Stomach (tissue), 19 donors: ENCODE measurements at places on chromosomes 4 and X. TPM values are rescaled to one million over a fixed set of nuclear protein-coding genes. Genes with fewer than 3 reads are reported as not detected.
A peak's percentile ranks its signal among the peaks of the same experiment; 100 is the strongest.

CACNA1F gene
- polyA plus RNA-seq = 0.18 TPM

AFF2 gene
- polyA plus RNA-seq = 0.10 TPM

DCK gene
- polyA plus RNA-seq = 11.2 TPM

NDNF gene
- polyA plus RNA-seq = 0.68 TPM

ZNF185 gene
- polyA plus RNA-seq = 48.2 TPM

RHOXF1 gene
- not detected for polyA plus RNA-seq

GPR82 gene
- not detected for polyA plus RNA-seq

DNA sequence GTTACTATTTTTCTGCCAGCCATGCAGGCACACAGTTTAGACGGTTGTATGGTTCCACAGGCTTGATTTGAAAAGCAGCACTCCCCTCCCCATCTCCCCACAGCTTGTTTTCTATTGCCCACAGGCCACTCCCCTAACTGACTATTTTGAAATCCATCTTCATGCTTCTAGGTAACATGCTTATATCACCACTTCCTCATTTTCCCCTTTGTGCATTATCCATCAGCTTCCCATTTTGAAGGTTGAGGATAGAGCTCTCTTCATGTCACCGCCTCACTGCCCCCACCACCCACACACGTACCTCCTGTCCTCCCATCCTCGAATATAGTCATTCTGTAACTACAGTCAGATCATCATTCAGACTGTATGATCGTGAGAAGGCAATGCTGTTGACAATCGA is 224.7 kb downstream of the MID1 start:
- no peak for DNase-seq
- no peak overlapping the region for H3K27ac ChIP-seq
- H3K4me3 ChIP-seq = no peak overlapping the region
- no peaks in the 10 kb centered on the region for H3K4me1 ChIP-seq
- H3K27me3 ChIP-seq = no peaks in the 10 kb centered on the region
- no peaks in the 10 kb centered on the region for H3K36me3 ChIP-seq

DNA sequence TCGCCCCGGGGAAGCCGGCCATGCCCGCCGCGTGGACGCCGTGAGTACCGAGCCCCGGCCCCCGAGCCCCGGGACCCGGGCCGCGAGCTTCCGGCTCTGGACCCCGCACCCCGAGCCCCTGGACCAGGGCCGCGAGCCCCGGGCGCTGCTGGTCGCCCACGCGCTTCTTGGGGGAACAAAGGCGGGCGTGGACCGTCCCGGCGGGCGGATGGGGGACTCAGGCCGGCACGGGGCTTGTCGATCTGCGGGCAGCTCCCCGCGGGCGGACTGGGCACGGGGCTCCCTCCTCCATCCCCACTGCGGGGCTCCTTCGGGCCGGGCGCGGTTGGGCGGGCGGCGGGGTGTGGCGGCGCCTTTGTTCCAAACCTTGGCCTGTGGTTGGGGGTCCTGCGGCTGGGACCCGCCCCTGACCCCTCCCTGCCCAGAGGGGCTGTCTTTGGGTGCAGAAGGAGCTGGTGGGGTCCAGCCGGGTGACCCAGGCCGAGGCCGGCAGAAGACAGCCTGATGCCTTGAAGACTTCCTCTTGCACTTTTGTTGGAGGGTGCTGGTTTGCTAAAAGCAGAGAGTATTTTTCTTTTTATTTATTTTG is 25.2 kb upstream of the ADD1 start:
- H3K4me3 ChIP-seq = peak overlapping the region; percentile 49
- H3K27me3 ChIP-seq = no peaks in the 10 kb centered on the region
- no peak for DNase-seq
- peak overlapping the region; percentile 74 for H3K27ac ChIP-seq
- H3K4me1 ChIP-seq = peaks cover 70% of the 10 kb centered on the region

DNA sequence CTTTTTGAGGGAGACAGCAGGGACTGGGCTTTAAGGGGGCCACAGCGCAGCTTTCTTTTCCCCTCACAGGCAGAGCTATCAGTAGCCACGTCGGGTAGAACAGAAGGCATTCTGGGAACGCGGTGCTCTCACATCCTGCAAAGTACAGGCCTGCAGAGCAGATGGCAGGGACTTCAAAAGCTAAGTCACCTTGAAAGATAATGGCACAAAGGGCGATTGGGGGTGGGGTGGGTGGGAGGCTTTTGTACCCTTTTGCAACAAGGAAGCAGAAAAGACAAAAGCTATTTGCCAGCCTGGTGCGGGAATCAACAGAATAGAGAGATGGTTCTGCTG is 93.9 kb downstream of the PHKA2 start:
- DNase-seq = no peak
- peaks cover 29% of the 10 kb centered on the region for H3K4me1 ChIP-seq
- H3K4me3 ChIP-seq = no peak overlapping the region
- H3K27ac ChIP-seq = no peak overlapping the region
- H3K27me3 ChIP-seq = no peaks in the 10 kb centered on the region

GRCh38 chrX:117508021-117508420 is 608.6 kb downstream of the KLHL13 start:
- no peak overlapping the region for H3K4me3 ChIP-seq
- H3K36me3 ChIP-seq = no peaks in the 10 kb centered on the region
- H3K27me3 ChIP-seq = no peaks in the 10 kb centered on the region
- H3K27ac ChIP-seq = no peak overlapping the region
- DNase-seq = no peak

DNA sequence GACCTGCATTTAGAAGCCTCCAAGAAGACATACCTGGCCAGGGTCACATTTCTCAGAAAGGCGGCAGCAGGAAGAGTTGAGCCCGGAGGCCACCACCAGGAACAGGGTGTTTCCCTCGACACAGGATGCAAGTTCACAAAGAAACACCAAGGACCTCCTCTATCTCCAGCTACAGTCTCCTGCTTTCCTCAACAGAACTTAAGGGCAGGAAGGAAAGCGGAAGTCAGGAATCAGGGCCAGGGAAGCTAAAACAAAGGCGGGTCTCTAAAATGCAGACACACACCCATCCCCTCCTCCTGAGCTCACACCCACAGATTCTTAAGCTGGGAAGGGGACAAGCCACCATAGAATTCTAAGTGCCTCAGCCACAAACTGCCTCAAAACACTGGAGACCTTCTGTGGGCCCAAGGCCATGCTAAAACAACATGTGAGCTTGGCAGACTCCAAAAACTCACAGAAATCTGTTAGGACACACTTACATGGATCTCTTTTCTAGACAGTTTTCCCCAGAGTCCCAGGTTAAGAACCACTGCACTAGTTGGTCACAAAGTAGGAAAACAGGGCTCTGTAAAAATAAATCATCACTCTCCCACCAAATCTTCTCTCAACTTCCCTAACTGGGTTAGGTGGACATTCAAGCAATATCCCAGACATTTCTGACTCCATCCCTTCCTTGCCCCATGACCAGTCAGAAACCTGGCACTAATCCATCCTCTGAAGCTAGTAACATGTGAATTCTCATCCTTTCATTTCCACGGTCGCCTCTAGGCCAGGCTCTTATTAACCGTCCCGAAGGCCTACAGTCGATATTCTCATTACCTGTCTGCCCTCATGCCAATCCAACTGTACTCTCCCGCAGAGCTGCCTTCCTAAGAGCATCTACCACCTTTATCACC is 163.2 kb downstream of the APBB2 start:
- peaks cover 10% of the 10 kb centered on the region for H3K4me1 ChIP-seq
- H3K36me3 ChIP-seq = no peaks in the 10 kb centered on the region
- H3K27ac ChIP-seq = no peak overlapping the region
- peak; percentile 25 for DNase-seq
- H3K4me3 ChIP-seq = no peak overlapping the region

- H3K4me1 ChIP-seq = no peaks in the 10 kb centered on the region
- no peaks in the 10 kb centered on the region for H3K27me3 ChIP-seq
- DNase-seq = no peak
- no peaks in the 10 kb centered on the region for H3K36me3 ChIP-seq
- H3K4me3 ChIP-seq = no peak overlapping the region
- H3K27ac ChIP-seq = no peak overlapping the region
Measured at GRCh38 chr4:44002368-44002767, 446.2 kb downstream of the KCTD8 start.

GRCh38 chr4:86033171-86033570 is 326.7 kb downstream of the MAPK10 start:
- no peaks in the 10 kb centered on the region for H3K36me3 ChIP-seq
- H3K27ac ChIP-seq = peak overlapping the region; percentile 70
- H3K4me3 ChIP-seq = no peak overlapping the region

DNA sequence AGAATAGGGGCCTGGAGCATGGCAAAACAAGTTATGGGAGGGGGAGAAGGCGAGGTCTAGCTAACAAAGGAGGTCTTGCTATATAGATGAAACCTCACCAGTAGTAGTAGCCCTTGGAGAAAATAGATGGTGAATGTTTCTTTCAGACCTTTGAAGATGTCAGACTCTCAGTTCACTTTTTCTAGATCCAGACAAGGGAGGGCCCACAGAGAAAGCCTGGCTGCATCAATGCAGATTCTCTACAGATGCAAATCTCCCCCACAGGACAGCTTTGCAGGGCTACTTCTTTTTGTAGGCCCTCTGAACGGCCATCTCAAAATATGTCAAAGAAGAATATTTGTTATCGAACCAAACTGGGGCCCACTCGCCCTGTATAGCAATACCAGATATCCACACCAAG is 159.7 kb downstream of the ANK2 start:
- H3K36me3 ChIP-seq = no peaks in the 10 kb centered on the region
- H3K27me3 ChIP-seq = no peaks in the 10 kb centered on the region
- no peak overlapping the region for H3K4me3 ChIP-seq
- no peak overlapping the region for H3K27ac ChIP-seq

- no peak for DNase-seq
- no peak overlapping the region for H3K4me3 ChIP-seq
- no peak overlapping the region for H3K27ac ChIP-seq
- H3K36me3 ChIP-seq = no peaks in the 10 kb centered on the region
Measured at GRCh38 chrX:81537723-81538122, 335.8 kb downstream of the SH3BGRL start.

DNA sequence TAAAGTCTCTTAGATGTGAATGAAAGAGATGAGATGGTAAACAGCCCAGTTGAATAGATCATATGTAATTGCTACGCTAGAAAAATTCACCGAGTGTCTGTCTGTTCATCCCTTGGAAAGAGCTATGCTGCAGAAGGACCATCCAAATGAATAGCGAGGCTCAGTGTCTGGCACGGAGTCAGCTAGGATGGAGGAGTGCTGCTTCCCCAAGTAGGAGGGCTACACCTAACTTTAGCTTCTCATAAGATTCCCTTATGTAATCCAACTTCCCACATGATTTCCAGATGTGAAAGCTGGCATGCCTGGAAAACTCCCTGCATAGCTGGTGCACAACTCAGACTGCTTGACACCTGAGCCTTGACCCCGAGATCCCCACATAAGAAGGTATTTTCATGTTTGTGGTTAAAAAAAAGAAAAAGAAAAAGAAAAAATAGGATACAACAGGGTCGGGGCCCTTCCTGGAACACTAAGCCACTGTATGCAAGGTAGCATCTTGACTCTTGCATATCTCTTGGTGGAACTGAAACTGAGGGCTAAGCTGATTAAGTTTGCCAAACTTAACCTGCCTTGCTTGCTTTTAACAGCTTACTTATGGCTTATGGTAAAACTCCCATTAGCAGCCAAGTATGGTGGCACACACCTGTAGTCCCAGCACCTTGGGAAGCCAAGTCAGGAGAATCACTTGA is 82.3 kb downstream of the FREM3 start:
- H3K4me3 ChIP-seq = no peak overlapping the region
- DNase-seq = no peak
- no peaks in the 10 kb centered on the region for H3K27me3 ChIP-seq
- H3K4me1 ChIP-seq = no peaks in the 10 kb centered on the region
- H3K36me3 ChIP-seq = no peaks in the 10 kb centered on the region
- H3K27ac ChIP-seq = no peak overlapping the region

DNA sequence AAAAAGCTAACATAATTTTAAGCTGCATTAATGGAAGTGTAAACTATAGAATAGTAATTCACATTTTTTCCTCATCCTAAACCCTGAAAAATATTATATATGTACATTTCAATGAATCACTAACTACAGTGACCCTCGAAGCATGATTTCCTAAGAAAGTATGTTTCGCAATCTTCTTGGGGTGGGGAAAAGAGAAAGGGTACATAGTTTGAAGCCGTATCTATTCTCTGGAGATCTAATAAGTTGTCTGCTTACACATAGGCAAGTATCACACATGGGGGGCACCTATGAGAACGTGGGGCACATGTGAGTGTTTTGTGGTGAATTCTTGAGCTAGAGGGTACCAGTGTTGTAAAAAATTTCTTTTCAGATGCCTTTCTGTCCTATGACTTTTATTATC is 71.2 kb downstream of the JADE1 start:
- H3K36me3 ChIP-seq = no peaks in the 10 kb centered on the region
- DNase-seq = no peak
- no peaks in the 10 kb centered on the region for H3K4me1 ChIP-seq
- no peaks in the 10 kb centered on the region for H3K27me3 ChIP-seq
- no peak overlapping the region for H3K27ac ChIP-seq

GRCh38 chr4:175703956-175704600 is 108.0 kb downstream of the GPM6A start:
- no peak overlapping the region for H3K27ac ChIP-seq
- H3K4me3 ChIP-seq = no peak overlapping the region
- no peak for DNase-seq
- no peaks in the 10 kb centered on the region for H3K4me1 ChIP-seq
- H3K36me3 ChIP-seq = no peaks in the 10 kb centered on the region

- DNase-seq = no peak
- H3K36me3 ChIP-seq = no peaks in the 10 kb centered on the region
- peaks cover 21% of the 10 kb centered on the region for H3K27me3 ChIP-seq
- no peak overlapping the region for H3K4me3 ChIP-seq
- H3K27ac ChIP-seq = no peak overlapping the region
Measured at GRCh38 chr4:56658528-56658927, 22.6 kb downstream of the HOPX start.

DNA sequence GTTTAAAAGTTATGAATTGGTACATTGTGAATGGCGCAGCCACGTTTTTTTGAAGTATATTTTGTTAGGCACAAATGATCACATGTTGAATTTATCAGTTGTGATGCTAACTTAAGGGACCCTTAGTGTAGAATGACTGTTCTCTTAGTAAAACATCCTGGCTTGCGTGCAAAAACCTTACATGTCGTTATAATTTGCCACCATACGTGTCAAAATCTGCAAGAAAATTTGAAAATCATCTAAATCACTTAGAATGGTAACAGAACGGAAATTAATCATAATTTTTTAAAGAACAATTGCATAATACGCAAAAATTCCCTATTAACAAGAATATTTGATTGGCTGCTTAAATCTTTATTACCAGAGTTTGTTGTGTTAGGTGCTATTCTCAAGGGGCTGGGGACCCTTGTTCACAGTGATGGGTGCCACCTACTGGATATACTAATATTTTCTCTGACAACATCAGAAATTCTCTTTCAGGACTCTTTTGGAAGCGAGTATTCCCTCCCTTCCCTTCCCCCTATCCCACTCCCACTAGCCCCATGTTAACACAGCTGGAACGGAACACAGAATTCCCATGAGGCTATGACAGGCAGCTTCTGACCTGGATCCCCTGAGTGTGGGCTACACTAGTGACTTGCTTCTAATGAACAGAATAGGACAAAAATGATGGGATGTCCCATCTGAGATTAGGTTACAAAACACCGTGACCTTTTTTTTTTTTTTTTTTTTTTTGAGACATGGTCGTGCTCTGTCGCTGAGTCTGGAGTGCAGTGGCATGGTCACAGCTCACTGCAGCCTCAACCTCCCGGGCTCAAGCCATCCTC is 71.8 kb downstream of the SUPT20HL2 start:
- no peak overlapping the region for H3K27ac ChIP-seq
- H3K4me3 ChIP-seq = no peak overlapping the region
- H3K4me1 ChIP-seq = no peaks in the 10 kb centered on the region
- peak; percentile 68 for DNase-seq
- H3K27me3 ChIP-seq = no peaks in the 10 kb centered on the region
